GM04503 (cell line): ENCODE measurements at places on chromosomes 4 and X.

GRCh38 chr4:25760048-25760447 is 102.7 kb downstream of the SEL1L3 start:
- no peak for DNase-seq

DNA sequence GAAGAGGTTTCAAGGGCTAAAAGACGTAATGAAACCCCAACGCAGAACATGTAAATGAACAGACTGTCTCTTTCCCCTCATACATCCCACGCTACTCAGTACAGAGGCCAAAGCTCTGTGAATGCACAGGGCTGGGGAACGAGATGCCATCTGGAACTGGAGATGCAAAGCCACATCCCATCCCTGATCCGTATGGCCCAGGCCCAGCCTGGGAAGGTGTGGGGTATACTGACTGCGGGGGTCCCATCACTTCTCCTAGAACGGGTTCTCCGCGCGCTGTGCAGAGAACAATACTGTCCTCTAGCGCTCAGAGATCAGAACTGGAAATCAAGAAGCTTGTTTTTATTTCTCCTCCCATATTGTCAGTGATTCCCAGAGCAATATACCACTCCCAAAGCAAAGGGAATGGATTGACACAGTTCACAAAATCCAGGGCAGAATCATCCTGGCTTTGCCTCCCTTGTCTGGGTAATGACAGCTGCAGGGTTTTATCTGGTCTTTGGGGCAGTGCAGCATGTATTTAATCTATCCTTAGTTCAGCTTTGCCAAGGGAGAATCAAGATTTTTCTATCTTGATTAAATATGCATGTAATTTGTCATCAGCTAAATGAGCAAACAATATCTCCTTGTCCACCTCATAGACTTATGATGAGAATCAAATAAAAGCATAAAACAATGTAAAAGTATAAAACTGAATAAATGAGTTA is 47.3 kb upstream of the TLR3 start:
- DNase-seq = no peak

DNA sequence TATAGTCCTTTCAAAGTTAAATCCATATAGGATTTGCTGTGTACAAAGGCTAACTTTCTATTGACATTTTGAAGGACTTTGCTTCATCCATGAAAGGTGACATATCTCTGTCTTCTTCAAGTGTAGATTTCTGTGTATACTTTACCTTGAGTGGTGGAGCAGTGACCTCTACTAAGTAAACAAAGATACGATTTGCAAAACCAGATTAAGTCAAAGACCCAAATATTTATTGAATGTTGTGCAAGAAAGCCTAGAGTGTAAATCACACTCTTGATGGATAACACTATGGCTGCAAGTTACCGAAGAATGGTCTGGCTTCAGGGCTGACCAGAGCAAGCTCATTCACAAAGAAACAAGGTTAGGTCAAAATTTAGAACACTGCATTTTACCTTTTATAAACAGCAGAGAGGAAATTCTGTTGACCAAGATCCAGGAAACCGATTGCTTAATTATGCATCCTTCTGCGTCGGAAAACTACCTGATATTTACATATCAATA is 5.4 kb upstream of the FGG start:
- DNase-seq = no peak

- no peak for DNase-seq
Measured at GRCh38 chr4:12729384-12729783, 754.8 kb downstream of the RAB28 start.

DNA sequence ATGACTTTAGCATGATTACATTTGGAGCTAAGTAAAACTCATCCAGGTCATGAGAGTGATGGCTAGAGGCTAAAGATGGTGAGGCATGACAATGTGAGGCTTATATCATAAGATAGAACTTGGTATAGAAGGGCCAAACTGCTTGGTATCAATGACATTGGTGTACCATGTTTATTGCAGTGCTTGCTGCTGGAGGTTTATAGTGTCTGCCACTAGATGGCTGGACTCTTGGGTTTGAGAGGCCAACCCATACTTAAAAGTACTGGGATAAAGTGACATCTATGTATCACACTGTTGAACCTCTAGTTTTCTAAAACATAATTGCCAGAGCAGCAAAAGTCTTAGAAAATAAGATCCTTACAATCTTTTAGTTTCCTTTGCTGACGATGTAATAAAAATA is 83.0 kb upstream of the TACR3 start:
- no peak for DNase-seq

- no peak for DNase-seq
Measured at GRCh38 chrX:630612-631496, at the start of gene SHOX. SHOX (plus strand) TSS chrX:630791; CDS start chrX:630898, 107 bp downstream.

DNA sequence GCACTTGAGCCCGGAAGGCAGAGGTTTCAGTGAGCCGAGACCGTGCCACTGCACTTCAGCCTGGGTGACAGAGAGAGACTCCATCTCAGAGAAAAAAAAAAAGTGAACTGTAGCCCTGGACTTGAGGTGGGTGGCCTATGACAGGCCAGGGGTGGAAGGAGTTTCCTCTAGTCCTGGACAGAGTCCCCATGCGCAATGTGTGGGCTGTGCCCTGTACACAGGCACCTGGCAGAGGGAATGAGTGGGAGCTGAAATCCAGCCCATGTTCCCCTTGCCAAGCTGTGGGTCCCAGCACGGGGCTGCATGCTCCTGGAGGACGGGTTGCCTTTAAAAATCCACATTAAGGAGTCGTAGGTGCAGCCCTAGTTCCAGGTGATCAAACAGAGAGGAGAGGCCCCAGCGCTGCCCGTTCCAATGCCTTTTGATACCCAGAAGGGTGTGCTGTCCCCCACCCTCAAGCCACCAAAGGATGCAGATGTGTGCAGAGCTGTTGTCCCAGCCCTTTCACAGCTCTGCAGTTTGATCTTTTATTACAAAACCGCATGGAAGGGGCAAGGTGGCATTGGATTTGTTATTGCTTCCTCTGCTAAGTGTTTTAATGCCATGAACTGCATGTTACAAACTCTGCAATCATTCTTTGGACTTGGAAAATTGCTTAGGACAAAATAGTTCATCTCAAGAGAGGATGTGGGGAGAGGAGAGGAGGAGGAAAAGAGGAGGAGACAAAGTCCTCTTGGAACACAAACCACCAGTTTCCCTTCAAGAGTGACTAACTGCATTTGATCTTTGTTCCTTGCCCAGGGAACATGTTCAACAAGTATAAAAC is 38.0 kb upstream of the PDK3 start:
- DNase-seq = no peak
